NAMALWA (cell line): ENCODE measurements at places on chromosomes 3 and 15.
A peak's percentile ranks its signal among the peaks of the same experiment; 100 is the strongest.

- DNase-seq: no peak
Observed at GRCh38 chr3:135629701-135630408, 335.7 kb upstream of the PPP2R3A start.

DNA sequence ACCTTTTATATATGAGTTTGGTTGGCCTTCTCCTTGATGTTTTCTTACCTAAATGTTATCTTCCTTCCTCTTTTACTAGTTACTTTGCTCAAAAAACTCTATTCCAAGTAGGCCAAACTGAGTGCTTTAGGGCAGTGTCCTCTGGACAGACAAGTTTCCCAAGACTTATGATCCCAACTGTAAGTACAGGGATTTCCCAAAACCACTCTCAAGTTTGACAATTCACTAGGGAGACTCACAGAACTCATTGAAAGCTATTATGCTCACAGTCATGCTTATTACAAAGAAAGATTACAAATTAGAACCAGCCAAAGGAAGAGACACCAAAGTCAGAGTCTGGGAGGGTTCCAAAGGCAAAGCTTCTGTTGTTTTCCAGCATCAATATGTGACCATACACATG, 534.2 kb upstream of the ALCAM start:
- no peak for DNase-seq

GRCh38 chr3:48503401-48504050, 448 bp downstream of the SHISA5 start:
- no peak for DNase-seq

- no peak for DNase-seq
Observed at GRCh38 chr3:116339441-116340028, 105.8 kb downstream of the LSAMP start.

GRCh38 chr15:47312161-47312560, 405.1 kb upstream of the SEMA6D start:
- no peak for DNase-seq

- no peak for DNase-seq
Observed at GRCh38 chr3:153099131-153099530, 62.9 kb upstream of the RAP2B start.

- DNase-seq: no peak
Observed at GRCh38 chr3:128367761-128368160, 98.9 kb downstream of the DNAJB8 start.

- peak; percentile 15 for DNase-seq
Observed at GRCh38 chr3:51539291-51539941, 897 bp downstream of the RAD54L2 start.

DNA sequence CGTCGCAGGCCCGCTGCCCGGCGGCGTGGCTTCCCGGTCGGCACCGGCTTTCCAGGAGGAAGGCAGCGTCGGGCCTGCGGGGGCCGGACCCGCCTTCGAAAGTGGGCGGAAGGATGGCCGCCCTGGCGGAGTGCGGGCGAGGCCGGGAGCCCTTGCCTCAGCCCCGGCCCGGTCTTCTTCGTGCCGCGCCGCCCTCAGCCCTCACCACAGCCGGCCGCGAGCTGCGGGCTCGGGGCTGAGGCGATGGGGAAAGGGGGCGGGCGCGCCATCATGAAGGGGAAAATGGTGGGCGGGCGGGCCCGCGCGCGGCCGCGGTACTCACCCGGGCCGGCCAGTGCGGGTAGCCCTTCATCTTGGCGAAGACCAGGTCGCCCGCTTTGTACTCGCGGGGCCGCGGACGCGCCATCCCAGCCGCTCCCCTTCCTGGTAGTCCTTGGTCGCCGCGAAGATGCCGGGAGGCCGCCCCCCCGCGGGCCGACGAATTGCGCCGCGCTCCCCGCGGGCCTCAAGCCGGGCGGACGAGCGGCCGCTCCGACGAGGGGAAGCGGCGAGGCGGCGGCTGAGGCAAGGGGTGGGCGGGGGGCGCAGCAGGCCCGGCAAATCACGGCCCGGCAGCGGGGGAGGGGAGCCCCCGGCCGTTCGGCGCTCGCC, 489 bp downstream of the HDGFL3 start:
- DNase-seq: peak; percentile 31

GRCh38 chr15:40029979-40030893, 8.7 kb downstream of the SRP14 start:
- DNase-seq: peak; percentile 34

- DNase-seq: no peak
Observed at GRCh38 chr3:37969596-37970100, 20.9 kb upstream of the VILL start.

- no peak for DNase-seq
Observed at GRCh38 chr3:75144406-75144805, 519.7 kb upstream of the FRG2C start.

- no peak for DNase-seq
Observed at GRCh38 chr15:78007211-78007931, 70.1 kb downstream of the TBC1D2B start.

DNA sequence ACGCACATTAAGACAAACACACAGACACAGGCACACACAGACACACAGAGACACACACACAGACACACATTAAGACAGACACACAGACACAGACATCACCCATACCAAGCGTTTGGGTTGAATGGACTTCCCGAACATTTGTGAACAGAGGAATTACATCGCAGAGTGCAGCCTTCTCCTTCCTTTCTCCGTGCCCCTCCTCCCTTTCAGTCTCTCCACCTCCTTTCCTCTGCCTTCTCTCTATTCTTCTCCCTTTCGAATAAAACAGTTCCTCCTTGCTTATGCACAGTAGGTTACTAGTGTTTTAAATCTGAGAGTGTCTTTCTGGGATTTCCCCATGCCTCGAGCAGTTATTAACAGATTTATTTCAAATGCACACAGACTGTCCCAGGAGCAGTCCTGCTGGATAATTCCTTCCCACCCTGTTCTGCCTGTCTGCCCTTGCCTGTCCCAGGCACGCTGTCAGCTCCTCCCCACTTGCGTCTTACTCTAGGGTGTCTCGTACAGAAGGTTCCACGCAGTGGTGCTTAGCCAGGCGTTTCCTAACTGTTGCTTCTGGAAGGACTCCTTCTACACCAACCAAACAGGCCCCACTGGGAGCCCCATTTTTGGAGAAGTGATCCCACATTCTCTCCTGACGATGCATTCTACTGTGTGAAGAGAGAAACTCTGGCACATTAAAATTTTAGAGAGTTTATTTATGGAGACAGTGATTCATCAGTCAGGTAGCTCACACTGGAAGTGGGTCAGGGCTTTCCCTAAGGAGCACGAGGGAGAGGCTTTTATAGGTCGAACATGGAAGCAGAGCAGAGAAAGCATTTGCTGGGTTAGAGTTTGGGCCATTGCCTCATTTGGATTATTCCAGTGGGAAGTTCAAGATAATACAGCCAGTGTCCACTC, 163.8 kb downstream of the SV2B start:
- no peak for DNase-seq

GRCh38 chr3:9293076-9293475, 43.6 kb upstream of the SRGAP3 start:
- no peak for DNase-seq

GRCh38 chr15:66644869-66645268, 57.2 kb upstream of the SMAD6 start:
- no peak for DNase-seq

- DNase-seq: no peak
Observed at GRCh38 chr3:54915181-54915580, 12.7 kb downstream of the LRTM1 start.

- DNase-seq: no peak
Observed at GRCh38 chr3:71316066-71316777, 267.3 kb downstream of the FOXP1 start.

DNA sequence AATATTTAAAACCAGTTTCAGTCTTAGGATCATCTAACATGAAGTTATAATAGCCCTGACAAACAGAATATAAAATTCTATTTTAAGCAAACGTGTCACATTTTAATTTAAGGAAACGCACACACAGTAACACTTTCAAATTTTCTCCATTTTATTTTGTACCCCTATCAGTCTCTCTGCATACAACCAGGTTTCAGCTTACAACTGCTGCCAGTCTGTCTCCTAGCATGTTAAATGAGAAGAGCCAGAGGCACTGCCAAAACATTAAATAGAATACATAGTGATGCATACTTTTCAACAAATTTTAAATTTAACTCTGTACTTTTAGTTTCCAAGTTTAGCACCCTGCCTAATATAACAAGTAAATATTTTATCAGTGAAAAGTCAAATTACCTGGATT, 60.8 kb downstream of the UACA start:
- no peak for DNase-seq

DNA sequence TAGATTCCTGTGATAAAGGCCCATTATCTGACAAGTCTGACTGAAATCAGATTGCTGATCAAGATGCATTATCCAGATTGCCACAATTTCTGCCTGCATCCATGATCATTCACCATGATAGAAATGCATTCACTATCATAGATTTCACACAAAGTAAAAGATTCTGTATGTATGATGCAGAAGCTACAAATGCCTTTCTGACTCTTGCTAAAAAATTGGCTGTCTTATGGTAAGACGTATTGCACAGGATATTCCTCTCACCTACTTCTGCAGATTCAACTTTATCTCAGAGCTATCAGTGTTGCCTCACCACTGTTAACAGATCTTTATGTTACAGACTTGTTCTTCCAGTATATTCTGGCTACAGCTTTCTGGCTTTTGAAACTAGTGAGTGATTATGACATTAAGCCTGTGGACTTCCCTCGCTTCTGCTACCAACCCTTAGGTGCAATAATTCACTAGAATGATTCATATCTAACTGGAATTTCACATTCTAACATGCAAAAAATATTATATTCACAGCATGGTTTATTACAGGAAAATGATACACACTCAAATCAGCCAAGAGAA, 955.3 kb downstream of the EPHA3 start:
- no peak for DNase-seq

DNA sequence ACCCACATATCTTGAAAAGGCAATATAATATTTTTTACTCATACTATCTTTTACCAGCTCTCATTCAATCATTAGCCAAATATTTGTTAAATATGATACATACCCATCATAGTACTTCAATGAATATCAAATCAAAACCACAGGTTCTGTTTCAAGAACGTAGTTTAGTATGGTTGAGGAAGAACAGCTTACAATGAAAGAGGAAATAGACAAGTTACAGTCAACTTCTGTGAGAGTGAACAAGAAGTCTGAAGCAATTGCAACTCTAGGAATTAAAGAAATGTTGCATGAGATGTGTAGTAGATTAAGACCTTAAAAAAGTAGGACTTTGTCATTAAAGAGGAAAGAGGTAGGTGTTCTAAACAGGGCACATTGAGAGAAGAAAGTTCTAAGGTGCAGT, 9.3 kb downstream of the BCHE start:
- no peak for DNase-seq

DNA sequence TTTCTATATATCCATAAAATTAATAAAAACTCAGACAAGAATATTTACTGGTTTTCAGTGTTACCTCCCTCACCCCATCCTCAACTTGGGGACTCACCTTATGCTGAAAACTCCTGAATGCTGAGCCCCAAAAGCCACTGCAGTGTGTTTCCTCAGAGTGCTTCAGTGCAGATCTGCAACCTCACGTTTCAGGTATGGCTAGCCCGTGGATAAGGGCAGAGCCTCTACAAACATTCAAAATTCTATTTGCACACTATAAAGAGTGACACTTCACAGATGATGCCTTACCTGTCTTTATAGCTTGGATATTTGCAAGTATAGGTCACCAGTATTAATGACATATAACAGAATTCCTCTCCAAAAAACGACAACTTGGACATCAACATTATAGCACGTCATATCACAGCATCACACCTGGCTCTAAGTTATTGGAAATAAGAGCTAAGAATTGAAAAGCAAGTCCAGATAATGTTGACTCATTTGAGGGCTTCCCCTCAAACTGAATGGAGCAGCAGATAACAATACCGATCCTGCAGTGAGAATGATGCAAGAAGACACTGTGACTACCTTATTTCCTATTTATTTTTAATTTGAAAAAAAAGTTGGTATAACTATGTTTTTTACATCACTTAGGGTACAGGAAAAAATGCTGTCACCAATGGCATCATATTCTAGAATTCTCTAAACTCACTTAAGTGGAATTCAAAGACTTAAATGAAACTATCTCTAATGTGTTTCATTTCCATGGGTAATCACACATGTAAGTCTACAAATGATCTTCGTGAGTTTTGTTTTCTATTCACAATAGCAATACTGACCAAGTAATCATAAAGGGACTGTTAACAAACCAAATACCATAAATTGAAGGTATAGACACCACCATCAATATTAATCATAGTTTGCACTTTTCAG, 40.7 kb upstream of the RSL24D1 start:
- DNase-seq: no peak

- no peak for DNase-seq
Observed at GRCh38 chr3:113285741-113286140, 74.4 kb downstream of the BOC start.

DNA sequence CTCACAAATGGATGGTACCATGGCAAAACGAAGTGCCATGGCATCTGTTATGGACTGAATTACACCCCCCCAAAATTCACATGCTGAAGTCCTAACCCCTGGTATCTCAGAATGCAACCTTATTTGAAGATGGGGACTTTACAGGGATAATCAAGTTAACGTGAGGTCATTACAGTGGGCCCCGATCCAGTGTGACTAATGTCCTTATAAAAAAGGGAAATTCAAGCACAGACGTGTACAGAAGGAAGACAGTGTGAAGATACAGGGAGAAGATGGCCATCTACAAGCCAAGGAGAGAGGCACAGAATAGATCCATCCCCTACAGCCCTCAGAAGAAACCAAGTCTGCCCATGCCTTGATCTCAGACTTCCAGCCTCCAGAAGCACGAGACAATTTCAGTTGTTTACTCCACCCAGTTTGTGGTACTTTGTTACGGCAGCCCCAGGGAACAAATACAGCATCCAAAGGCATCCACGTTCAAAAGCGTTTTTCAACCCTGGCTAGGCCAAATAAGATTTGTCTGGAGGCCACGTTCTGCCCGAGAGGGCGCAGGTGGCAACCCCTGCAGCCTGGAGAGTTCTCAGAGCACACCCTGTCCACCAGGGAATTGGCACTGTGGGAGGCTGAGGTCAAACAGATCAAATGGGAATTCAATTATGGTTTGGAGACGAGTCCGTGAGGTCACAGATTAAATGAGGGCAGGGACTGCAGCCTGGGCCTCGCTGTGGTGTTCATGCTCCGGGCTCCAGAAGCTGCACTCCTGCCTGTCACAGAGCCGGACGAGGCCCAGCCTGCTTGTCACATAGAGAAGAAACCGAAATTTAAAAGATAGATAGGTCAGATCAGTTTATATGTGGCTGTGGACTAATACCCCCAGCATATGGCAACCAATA, 494.8 kb downstream of the SHQ1 start:
- DNase-seq: no peak

- DNase-seq: no peak
Observed at GRCh38 chr3:73681198-73681597, 56.5 kb upstream of the PDZRN3 start.

- no peak for DNase-seq
Observed at GRCh38 chr3:63355809-63356208, 77.7 kb downstream of the SYNPR start.

DNA sequence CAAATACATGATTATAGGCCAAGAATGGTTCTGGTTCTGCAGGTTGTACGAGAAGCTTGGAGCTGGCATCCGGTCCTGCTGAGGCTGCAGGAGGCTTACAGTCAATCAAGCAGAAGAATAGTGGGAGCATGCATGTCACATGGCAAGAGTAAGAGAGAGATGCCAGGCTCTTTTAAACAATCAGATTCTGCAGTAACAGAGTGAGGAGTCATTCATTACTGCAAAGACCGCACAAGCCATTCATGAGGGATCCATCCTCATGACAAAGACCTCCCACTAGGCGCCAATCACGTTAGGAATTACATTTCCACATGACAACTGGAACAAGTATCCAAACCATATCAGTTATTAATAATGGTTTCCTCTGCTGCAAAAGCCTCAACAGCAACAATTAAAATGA, 536.8 kb downstream of the CADM2 start:
- no peak for DNase-seq
